Panc1 (cell line): ENCODE measurements at places on chromosomes 5 and 9. TPM values are rescaled to one million over a fixed set of nuclear protein-coding genes. Genes with fewer than 3 reads are reported as not detected.

DNA sequence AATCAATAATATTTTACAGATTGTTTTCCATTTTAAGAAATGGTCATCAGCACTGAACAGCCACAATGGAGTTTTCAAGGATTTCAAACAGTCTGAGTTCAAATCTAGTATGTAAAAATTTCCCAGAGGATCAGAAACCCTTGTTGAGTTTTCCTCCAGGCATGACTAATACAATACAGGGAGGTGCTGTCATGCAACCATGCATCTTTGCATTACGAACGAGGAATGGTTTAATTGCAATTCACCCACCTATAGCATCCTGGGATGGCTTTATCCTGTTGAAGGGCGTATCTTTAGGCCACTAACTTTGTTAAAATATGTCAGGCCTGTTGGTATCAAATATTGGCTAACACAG is 196.4 kb downstream of the EFNA5 start:
- no peak for DNase-seq

DNA sequence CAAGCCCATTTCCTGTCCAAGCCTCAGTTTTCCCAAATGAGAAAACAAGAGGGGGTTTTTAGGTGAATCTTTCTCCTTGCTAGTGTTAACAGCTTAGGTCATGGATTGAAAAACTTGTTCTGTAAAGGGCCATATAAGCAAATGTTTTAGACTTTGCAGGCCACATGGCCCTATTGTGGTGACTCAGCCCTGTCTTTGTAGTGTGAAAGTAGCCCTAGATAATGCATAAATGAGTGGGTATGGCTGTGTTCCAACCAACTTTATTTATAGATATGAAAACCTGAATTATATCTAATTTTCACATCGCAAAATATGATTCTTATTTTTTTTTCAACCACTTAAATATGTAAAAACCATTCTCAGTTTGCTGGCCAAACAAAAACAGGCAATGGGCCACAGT is 6.9 kb upstream of the BARX1 start:
- no peak for DNase-seq

GRCh38 chr9:86809759-86810367 is 137.4 kb downstream of the GAS1 start:
- no peak for DNase-seq

Gene PCDHB16
- 1.8 TPM for total RNA-seq

DNA sequence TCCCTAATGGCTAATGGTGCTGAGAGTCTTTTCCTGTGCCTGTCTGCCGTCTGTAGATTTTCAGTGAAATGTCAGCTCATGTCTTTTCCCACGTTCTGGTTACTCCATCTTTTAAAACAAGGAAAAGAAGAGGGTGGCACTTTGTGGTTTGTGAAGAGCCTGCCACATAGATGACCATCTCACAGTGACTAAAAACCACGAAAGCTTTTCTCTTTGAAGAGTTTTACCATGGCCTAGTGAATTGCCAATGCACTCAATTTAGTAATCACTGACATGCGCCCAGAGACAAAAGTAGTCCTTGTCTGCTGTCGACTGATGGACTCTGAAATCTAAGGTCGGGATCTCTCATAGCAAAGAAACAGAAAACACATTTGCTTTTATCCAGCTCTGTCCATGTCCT is 50.4 kb downstream of the SPATA31C2 start:
- no peak for DNase-seq

- no peak for DNase-seq
These were observed 87.1 kb upstream of the ELL2 start for GRCh38 chr5:96048763-96049162.

- DNase-seq, result no peak
These were observed 456.4 kb downstream of the NFIB start for GRCh38 chr9:13857521-13857920.

DNA sequence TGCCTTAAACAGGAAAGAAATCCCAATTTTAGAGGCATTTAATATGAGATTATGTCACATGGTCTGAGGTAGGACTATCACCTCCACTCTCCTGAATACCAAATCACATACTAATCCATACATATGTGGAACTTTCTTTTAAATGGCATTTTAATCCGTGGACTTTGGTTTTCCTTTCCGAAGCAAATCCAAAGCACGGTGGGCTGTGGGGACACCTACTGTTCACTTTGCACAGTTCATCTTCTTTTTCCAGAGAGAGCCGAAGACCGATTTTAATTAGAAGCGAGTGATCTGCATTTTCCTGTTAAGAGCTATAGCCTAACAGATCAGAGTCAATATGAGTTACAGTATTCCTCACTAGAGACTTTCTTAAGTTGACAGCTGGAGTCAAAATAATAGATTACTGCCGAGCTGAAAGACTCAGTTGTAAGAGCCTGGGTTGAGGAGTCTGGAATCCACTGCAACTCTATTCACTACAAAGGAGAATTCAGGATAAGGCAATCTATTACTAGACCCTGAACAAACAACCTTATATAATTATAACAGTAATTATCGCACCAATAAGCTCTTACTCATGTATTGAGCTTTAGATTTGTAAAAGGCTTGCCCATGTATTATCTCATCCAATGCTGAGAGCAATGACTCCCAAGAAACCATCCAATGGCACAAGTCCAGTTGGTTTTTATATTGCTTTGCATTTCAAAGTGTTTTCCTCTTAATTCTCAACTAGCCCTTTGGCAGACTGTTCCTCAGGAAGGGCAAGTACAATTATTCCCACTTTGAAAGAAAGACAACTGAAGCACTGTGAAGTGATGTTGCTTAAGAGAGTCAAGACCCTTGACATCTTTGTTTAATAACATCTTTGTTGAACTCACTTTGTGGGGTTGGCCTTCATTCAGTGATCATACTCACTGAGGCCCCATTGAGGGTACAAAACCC is 144.7 kb downstream of the TRPM6 start:
- DNase-seq, result no peak
